RKO (cell line): ENCODE measurements at places on chromosomes 7 and 10.

- no peak for DNase-seq
Measured at GRCh38 chr10:5305374-5305773, 59.4 kb upstream of the UCN3 start.

- no peak for DNase-seq
Measured at GRCh38 chr7:150417863-150418262, 32.6 kb upstream of the GIMAP8 start.

GRCh38 chr7:87600130-87601124 is at the start of gene ABCB1:
Gene ABCB1 (minus strand): TSS chr7:87600884. CDS start chr7:87600184, 700 bp downstream.
- DNase-seq: no peak

- no peak for DNase-seq
Measured at GRCh38 chr7:154868921-154869320, 134.0 kb downstream of the PAXIP1 start.

- peak; percentile 16 for DNase-seq
Measured at GRCh38 chr7:23468526-23469149, 1.7 kb downstream of the IGF2BP3 start.

DNA sequence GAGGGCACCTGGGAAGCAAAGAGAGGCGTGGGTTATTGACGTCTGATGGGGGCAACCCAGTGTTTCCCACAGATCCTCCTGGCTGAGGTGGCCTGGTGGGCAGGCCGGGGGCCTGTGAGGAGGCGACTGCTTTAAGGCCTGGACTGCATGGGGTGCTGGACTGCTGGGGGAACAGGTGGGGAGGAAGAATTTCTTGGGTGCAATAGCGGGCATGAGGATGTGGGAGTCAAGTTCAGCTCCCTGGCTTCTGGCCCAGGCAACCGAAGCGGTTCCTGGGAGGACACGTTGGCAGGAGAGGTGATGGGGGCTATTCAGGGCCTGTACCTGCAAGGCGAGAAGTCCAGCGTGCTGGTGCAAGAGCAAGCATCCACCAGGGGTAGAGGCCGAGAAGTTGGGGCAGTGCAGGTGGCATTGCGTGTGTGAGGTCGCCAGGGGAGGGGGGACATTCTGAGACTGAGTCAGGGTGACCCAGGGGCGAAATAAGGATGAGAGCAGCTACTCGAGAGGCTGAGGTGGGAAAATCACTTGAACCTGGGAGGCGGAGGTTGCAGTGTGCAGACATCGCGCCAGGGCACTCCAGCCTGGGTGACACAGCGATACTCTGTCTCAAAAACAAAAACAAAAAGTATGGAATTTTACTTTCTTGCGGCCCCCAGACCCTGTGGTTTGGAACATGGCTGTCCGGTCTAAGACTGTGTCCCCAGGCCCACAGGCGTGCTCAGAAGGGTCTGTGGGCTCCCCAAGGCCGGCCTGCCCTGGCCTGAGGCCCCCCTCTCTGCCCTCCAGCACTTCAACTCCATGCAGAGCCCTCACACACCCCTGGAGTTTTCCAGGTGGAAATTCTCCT is 53.6 kb upstream of the ELN start:
- DNase-seq: no peak

DNA sequence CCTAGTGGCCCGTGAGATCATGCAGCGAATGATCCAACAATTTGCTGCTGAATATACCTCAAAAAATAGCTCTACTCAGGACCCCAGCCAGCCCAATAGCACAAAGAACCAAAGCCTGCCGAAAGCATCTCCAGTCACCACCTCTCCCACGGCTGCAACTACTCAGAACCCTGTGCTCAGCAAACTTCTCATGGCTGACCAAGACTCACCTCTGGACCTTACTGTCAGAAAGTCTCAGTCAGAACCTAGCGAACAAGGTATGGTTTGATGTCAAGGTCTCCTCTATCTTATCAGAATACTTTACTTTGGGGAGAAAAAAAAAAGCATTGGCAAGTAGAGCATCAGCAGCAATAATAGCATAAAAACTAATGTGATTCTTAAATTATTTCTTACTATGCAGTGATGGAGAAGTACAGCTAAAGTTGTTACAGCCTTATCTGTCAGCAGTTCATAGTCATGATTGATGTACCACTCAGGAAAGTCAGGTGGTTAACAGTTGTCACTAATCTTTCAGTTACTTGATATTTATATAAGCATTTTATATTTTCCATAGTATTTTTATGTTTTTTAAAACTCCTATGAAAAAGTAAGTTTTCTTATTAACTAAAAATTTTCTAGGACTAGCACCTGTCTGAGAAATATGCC is 117.1 kb downstream of the LCOR start:
- no peak for DNase-seq

DNA sequence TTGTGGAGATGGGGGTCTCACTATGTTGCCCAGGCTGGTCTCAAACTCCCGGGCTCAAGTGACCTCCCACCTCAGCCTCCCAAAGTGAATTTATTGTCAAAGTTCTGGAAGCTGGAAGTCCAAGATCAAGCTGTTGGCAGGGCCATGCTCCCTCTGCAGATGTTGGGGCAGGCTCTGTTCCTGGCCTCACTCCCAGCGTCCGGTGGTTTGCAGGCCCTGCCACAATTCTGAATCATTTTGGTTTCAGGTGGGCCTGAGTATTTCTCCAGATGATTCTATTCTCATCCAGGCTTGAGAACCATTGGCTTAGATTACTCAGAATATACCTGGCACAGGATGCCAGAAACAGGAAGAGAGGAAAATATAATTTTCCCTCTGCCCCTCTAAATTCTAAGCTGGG is 737.4 kb downstream of the TNS3 start:
- DNase-seq: no peak

DNA sequence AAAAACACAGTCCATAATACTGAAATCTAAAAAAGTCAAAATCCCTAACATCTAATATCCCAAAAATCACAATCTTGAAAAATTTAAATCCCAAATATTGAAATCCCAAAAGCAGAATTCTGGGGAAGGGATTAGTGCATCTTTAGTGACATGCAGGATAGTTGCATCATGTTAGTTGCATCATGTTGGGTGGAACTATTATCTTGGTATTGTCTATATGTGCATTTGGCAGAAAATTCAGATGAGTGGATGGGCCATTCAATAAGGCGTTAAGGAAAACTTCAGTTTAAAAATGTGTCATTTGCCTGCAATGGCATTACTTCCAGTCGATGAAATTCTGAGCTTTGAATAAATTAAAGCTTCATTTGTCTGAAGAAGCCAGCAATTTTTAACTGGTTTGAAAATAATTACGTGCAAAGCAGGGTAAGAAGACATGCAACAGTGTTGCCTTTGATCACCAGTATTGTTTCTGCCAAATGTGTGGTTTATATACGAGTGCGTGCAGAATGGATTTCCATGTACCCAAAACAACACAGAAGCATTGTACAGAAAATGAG is 221.4 kb upstream of the NFE2L3 start:
- no peak for DNase-seq

- no peak for DNase-seq
Measured at GRCh38 chr7:31093282-31093681, 41.2 kb downstream of the ADCYAP1R1 start.

- peak; percentile 30 for DNase-seq
Measured at GRCh38 chr7:101410743-101411507, 48.2 kb downstream of the COL26A1 start.

GRCh38 chr7:101017064-101017777 is 2.7 kb upstream of the MUC17 start:
- DNase-seq: peak; percentile 98

- DNase-seq: no peak
Measured at GRCh38 chr7:155458111-155458877, at the start of gene EN2. Gene EN2 (plus strand): TSS chr7:155458129. CDS start chr7:155458378, 249 bp downstream.

DNA sequence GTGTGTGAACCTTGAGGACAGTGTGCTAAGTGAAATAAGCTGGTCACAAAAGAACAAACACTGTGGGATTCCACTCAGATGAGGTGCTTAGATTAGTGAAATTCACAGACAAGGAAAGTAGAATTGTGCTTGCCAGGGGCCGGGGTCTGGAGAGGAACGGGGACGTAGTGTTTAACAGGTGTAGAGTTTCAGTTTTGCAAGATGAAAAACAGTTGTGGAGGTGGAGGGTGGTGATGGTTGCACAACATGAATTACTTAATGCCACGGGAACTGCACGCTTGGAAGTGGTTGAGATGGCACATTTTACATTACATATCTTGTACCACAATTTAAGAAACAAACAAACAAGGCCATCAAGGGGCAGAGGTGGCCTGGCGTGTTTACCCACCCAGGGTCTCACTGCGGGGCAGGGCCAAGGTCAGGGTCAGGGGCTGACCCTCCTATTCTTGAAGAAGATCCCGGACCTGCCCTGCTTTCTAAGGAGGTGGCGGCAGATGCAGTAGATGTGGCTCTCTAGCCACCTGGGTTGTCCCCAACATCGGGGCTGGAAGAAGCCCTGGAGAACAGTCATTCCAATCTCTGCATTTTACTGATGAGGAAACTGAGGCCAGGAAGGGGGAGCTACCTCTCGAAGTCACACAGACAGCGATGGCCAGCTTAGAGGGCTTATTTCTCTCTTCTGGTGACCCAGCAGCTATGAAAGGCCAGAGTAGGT is 91.5 kb upstream of the LRRC4 start:
- no peak for DNase-seq

- no peak for DNase-seq
Measured at GRCh38 chr10:98195120-98195519, 60.7 kb downstream of the R3HCC1L start.

- DNase-seq: peak; percentile 61
Measured at GRCh38 chr10:25758041-25758457, 176.0 kb upstream of the MYO3A start.

GRCh38 chr7:81036057-81036456 is 117.2 kb upstream of the SEMA3C start:
- DNase-seq: no peak

DNA sequence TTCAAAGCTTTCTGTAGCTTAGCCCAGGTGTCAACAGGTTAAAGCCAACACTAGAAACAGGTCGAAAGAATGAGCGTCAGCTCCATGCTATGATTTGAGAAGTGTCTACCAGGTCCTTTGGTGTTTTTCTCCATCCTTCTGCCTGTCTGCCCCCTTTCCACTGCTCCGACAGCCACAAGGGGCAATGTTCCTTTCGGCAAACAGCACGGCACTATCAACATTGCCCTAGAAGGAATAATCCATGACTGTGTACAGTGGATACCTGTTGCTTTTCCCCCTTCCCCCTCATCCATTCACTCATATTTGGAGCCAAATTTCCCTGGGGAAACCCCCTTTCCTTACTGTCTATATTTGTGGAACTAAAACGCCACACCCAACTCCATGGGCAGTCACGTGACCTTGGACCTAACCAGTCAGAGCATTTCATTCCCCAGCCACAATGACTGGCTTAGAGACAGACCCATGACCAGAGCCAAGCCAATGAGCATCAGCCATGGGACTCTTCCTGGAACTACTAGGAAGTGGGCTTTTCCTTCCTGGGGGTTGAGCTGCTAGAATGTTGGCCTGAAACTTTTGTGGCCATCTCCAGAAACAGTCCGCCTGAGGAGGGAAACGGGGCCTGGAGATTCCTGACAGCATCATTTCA is 51.5 kb downstream of the AFAP1L2 start:
- no peak for DNase-seq

DNA sequence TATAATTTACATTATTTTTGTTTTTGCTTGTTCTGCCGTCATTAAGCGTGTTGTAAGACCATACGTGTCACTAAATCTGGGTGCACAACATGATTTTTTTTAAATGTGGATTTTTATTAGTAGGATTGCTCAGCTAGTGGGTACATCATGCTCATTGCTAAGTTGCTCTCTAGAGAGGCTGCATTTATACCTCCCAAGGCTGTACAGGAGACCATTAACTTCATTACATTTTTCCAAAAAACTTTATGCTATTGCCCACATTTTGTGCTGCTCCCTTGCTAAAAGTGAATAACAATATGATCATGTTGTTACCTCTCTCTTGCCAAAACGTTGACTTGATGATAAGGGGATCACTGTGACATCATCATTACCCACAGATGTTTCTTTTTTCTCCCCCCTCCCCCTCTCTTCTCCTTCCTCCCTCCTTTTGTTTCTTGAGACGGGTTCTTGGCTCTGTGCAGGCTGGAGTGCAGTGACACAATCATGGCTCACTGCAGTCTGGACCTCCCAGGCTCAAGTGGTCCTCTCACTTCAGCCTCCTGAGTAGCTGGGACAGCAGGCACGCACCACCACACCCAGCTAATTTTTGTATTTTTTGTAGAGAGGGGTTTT is 65.1 kb downstream of the BMPR1A start:
- no peak for DNase-seq

- DNase-seq: no peak
Measured at GRCh38 chr10:110423650-110424049, 74.1 kb upstream of the DUSP5 start.
